ENCODE measurements at places on chromosomes 3 and 15.

DNA sequence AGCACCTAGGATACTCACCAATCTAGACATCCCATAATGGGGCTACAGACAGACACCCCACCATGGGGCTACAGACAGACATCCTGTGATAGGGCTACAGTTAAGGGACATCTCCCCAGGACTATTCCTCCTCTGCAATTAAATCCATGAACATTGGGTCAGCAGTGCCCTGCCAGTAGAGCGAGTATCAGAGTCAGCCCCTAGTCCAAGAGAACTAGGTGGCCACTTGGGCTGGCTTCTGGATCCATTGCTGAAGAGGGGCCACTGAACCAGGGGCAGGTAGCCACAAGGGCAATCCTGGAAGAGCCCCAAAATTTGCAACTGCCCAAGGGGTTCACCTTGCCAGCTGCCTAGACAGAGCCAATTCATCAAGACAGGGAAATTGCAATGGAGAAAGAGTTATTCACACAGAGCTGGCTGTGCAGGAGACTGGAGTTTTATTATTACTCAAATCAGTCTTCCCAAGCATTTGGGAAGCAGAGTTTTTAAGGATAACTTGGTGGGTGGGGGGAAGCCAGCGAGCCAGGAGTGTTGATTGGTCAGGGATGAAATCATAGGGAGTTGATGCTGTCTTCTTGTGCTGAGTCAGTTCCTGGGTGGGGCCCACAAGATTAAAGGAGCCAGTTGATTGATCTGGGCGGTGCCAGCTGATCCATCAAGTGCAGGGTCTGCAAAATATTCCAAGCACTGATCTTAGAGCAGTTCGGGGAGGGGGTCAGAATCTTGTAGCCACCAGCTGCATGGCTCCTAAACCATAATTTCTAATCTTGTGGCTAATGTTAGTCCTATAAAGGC lies 170.2 kb upstream of the SMAD3 start:
- peak; percentile 43 for DNase-seq

DNA sequence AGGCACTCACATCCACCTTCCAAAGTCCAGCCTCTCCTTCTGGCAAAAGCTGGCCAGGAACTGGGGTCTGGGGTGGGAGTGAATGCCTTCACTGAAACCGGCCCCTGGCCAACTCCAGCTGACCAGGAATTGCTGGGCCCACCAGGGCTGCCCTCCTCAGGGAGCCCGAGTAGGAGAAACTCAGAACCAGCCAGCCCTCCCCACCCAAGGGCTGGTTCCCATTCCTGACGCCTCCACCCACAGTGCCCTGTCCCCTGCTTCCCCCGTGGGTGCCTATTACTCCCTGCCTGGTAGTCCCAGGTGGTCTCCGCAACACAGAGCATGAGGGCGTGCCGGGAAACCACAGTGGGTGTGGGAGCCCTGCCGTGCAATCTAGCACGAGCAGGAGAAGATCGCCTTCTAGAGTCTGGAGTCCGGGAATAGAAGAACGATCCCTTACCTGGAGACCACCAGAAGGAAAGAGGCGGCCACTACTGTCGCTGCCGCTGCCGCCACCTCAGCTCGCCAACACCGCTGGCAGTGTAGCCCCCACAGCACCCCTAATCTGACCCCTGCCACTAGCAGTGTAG lies 178.8 kb downstream of the POTEB3 start:
- DNase-seq: no peak

DNA sequence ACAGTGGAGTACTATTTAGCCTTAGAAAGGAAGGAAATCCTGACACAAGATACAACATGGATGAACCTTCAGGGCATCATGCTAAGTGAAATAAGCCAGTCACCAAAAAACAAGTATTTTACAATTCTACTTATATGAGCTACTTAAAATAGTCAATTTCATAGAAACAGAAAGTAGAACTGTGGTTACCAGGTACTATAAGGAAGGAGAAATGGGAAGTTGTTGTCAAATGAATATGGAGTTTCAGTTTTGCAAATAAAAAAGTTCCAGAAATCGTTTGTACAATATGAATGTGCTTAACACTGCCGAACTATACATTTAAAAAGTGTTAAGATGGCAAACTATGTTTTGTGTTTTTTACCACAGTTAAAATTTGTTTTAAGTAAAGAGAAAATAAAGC lies 26.8 kb downstream of the TRANK1 start:
- no peak for DNase-seq

DNA sequence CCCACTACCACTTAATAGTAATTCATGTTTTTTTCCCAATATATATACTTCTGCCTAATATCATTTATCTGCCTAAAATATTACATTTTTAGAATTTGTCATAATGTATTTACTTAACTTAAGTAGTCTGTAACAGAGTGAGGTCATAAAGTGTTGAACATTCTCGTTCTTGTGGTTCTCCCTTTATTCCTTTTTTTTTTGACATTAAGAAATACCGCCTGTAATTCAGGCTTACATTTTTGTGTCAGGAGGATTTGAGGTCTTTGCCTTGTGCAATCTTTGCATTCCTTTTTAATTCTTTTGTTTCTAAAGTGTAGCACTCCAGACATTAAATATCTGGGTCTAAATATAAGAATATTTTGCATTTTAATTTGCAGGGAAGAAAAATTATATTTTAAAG lies 315.4 kb downstream of the PTPRG start:
- no peak for DNase-seq

DNA sequence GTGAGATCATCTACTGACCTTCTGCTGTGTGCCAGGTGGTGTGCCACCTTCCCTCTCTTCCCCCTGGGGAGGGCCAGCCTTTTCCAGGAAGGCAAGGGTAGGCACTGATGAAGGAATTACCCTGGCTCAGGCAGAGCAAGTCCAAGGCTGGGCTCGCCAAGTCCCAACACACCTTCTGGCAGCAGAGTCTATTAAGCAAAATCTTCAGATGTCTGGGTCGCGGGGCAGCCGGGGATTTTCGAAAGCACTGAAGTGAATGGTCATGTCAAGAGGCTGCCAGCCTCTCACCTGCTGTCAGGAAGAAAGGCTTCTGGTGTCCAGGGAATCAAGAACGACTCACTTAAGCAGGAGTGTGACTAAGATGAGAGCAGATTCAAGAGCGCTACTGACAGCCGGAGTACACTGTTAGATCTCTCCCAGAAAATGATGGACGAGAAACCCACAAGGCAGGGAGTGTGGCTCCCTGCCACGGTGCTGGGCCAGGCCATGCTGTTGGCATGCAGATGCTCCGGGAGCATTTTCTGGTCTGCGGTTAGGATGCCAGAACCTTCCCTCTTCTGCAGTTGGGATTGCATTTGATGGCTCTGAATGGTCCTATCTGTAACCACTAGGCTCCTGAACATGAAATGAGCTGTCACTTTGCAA lies 479.8 kb downstream of the SHQ1 start:
- no peak for DNase-seq

- no peak for DNase-seq
Measured at GRCh38 chr3:128351546-128351945, 115.1 kb downstream of the DNAJB8 start.

DNA sequence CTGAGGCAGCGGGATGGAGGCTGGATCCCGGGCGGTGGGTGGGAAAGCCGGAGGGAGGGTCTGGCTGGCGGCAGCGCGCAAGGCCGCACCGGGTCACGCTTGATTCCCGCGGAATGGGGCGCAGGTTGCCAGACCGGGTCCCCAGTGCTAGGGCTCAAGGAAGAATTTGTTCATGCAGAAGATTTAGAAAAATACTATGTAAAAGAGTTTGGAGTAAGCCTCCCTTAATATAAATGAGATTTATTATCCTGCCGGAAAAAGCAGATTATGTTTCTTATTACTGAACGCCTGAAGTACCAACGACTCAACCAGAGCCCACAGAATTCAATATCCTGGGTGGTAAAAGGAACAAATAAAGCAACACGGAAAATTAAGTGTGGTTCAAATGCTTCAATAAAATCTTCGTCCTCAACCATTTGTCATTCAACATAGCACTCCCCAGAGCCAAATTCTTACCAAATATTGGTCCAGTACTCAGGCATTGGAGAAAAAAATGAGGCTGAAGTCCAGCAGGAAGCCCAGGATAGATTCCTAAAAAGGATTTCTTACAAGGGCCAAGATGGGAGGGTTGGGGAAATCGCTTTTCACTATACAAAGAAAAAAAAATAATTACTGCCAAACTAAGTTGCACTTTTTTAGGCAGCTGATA lies 1.2 kb upstream of the ZBTB20 start:
- DNase-seq: peak; percentile 3

- no peak for DNase-seq
Measured at GRCh38 chr15:83764201-83764838, 110.4 kb downstream of the ADAMTSL3 start.

- no peak for DNase-seq
Measured at GRCh38 chr3:16995601-16996000, 110.8 kb downstream of the PLCL2 start.

GRCh38 chr3:134525293-134525692 lies 39.4 kb downstream of the CEP63 start:
- no peak for DNase-seq

- DNase-seq: peak; percentile 84
Measured at GRCh38 chr3:16309558-16309957, 44.5 kb downstream of the OXNAD1 start.

GRCh38 chr15:70198441-70199123 lies 100.9 kb upstream of the TLE3 start:
- DNase-seq: peak; percentile 33

GRCh38 chr3:184441202-184441900 lies 61.5 kb downstream of the CHRD start:
- DNase-seq: no peak

GRCh38 chr15:69474291-69474690 lies 21.7 kb downstream of the RPLP1 start:
- peak; percentile 79 for DNase-seq

DNA sequence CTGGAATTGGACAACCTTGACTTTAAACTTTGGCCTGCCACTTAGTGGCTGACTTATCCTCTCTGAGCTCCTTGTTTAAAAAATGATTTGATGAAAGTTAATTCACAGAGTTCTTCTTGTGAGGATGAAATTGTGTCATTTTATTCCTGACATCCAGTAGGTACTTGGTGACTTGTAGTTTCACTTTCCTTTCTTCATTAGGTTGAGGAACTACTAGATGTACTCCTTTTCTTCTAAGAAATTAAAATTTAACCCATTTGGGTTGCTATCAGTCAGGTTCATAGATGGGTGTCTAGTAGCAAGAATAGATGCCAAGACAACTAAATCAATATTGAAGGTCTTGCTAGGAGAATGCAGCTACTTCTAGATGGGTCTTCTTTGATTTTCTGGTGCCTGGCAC lies 5.2 kb downstream of the NR1D2 start:
- no peak for DNase-seq

- DNase-seq: no peak
Measured at GRCh38 chr15:39499042-39499441, 81.8 kb upstream of the THBS1 start.

DNA sequence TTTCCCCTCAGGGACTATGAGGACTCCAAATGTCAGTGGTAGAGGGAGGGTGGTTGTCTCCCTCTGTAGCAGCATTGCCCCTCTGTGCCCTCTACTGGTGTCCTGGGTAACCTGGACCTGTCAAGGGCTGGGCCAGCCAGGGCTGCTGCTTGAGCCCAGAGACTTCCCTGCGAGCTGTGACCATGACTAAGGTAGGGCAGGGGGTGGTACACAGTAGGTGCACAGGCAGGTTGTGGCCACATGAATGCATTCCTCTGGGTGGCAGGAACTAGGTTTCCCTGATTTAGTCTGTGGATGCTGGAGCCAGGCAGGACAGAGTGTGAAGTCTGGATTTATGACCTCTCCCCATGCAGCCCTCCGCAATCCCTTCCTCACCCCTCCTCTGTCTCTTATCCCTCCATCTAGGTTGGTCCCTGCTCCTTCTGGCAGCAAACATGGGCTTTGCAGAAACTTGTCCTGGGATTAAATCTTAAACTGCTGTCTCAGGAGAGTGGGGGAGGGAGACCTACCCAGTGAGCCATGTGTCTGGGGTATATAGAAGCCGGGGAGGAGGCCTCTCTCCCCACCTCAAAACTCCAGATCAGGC lies 8.7 kb upstream of the SEMA3F start:
- DNase-seq: peak; percentile 79

GRCh38 chr3:49300595-49300994 lies 23.6 kb upstream of the C3orf62 start:
- DNase-seq: no peak

DNA sequence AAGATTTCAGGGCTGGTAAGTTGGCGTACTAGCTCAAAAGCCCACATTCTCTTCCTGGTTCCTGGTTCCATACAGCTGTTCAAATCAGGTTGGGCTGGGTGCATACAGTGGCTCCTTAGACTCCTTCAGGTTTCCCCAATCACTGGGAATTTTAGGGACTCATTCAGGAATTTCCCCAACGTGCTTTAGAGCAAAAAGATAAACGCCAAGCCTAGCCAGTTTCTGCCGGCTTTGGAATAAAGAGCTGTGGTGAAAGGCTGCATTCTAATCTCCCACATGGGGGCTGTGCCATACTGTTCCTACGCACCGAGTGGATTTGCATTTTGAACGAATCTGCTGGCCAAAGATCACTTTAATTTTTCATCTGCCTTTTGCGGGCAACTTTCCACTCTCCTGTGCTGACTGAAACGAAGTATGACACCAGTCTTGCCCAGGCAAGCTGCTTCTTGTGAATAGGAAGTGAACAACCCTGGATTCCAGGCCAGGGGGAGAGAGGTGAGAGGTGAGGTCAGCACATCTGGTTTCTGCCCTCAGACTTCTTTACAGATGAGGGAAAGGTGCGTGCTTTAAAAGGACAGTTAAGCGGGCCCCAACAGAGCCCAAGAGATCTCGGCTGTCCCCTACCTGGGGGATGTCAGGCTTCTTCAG lies 184.2 kb upstream of the PDZRN3 start:
- peak; percentile 88 for DNase-seq

DNA sequence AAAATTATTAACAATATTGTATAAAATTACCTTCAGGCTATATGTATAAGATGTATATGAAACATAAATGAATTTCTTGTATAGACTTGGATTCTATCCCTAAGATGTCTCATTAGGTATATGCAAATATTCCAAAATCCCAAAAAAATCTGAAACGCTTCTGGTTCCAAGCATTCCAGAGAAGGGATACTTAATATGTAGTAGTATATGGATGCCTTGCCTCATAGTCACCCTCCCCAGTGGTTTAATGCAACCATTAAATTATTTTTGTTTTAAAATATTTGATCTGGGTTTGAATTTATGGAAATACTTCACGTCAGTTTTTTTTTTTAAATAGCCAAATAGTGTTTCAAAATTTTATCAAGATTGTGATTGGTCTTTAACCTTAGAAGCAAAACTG lies 27.2 kb downstream of the PLCL2 start:
- DNase-seq: no peak

GRCh38 chr3:42230860-42231259 lies 35.1 kb downstream of the CCK start:
- DNase-seq: no peak

DNA sequence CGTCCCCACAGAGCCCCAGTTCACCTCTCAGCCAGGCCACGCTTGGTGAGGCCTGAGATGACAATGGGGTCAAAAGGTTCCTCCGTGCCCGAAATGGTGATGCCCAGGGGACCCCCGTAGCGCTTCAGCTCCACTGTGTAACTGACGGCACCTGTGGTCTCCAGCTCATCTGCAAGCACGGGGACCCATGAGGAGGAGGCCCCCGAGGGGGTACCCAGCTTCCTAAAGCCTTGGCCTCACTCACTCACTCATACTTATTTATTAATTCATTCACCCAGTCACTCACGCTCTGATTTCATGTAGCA lies 30.4 kb downstream of the GRIP2 start:
- DNase-seq: no peak

- peak; percentile 98 for DNase-seq
Measured at GRCh38 chr3:155131104-155131503, 51.0 kb downstream of the MME start.

GRCh38 chr15:32919749-32920414 lies 202.1 kb downstream of the GREM1 start:
- no peak for DNase-seq

All from bronchial epithelial cell (primary cell).